ENCODE measurements at places on chromosomes 5 and 9. TPM values are rescaled to one million over a fixed set of nuclear protein-coding genes. Genes with fewer than 3 reads are reported as not detected.

DNA sequence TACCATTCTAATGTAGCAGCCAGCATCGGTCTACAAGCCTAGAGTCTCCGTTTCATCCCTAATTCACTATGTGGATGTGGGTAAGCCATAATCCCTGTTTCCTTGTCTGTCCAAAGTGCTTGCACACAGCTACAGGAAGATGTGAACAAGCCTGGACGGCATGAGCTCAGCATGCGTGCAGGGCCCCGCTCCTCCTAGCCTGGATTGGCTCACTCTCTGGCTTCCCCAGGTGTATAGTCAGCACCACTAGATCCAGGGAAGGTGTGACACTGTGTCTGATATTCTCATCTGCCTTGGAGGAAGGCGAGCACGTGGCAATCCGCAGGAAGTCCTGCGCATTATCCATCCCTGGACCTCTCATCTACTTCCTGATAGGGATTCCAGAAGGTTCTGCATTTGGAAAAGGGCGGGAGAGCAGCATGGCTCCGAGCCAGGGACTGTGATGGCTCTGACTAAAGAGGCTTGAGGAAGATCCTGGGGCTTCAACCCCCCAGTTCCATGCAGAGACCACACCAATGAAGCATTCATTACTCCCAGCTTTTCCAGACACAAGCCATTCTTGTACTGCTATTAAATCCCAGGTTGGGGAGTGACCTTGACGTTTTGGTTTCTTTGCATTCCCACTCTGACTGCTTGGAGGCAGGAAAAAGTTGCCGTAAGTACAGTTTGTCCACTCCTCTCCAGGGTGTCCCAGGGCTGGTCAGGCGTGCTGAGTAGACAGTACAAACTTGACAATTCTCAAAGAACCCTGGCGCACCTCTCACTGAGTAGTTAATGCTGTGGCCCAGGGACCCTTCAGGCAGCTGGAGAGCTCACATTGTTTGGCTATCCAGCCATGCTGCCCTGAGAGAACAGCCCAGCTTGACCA lies 65.6 kb downstream of the PSD2 start:
- no peak for ATAC-seq

DNA sequence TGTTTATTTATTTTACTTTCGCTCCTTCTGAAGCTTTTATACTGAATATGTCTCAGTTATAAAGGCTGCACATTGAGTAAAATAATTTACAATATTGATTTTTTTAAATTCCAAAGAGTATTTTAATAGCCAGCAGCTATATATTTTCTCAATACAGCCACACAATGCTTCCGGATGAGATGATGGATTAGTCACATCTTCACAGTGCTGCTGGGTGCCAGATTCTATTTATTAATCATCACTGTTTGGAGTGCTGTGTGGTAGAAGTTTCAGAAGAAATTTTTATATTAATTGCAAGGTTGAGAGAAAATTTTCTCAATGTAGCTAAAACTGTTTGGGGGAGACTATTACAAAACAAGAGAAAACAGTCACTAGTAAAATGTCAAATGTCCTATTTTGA lies 989.8 kb downstream of the TLE4 start:
- ATAC-seq, result no peak

DNA sequence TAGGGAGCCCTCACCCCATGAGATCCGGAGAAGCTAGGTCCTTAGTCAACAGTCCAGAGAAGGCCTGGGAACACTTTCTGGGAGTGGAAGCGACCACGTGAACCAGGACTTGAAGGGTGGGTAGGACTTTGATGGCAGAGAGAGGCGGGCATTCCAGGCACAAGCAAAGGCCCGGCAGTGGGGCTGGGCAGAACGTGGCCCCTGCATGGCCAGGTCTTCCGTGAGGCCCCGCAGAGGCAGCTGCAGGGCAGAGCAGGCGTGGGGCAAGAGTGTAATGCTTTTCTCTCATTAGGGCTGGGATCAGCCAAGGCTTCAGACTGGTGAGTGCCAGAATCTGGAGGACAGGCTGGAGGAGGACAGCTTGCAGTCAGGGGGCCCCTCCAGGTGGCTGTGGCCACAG lies 184.1 kb downstream of the PAX5 start:
- ATAC-seq, result no peak

DNA sequence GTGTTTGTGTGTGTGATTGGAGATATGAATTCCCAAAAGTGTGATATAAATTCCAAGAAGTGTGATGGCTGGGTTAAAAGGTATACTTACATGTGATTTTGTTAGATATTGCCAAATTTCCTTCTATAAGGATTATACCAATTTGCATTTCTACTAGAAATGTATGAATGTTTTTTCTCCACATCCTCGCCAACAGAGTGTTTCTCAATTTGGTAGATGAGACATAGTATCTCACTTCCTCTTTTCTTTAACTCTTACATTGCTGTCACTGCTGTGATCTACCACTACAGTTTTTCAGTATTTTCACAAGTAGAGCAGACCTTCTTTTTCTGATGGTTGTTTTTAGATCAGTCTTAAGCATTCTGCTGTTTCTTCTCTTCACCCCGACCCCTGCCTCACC lies 111.3 kb downstream of the FER start:
- ATAC-seq, result no peak

Gene COL23A1
- total RNA-seq, result not detected

Gene CCNB1
- 7.5 TPM for total RNA-seq

Gene ROR2
- 0.32 TPM for total RNA-seq

Gene GDA
- 10.9 TPM for total RNA-seq
